ENCODE measurements at places on chromosomes 1 and 21.

GRCh38 chr1:157135646-157136045 lies 2.5 kb downstream of the ETV3 start:
- no peak for DNase-seq

GRCh38 chr1:240732390-240732789 lies 120.4 kb upstream of the GREM2 start:
- peak; percentile 29 for DNase-seq

DNA sequence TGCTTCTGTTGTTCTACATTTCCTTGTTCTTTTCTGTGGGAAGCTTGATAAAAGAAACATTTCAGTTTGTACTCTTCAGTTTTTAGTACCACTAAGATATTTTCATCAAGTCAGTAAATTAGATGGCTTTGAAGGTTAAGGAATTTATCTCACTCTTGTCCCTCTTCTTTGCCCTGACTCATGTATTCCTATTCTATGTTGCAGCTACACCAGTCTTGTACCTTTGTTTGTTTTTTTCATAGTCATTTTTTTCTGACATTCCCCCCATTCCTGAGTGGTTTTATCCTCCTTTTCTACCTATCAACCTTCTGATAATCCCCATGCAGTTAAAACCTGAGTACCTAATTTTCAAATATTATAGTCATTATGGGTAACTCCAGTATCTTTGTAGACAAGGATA lies 65.4 kb downstream of the MAST2 start:
- no peak for DNase-seq

GRCh38 chr1:220750131-220750515 lies 2.0 kb downstream of the MTARC2 start:
- DNase-seq = no peak

DNA sequence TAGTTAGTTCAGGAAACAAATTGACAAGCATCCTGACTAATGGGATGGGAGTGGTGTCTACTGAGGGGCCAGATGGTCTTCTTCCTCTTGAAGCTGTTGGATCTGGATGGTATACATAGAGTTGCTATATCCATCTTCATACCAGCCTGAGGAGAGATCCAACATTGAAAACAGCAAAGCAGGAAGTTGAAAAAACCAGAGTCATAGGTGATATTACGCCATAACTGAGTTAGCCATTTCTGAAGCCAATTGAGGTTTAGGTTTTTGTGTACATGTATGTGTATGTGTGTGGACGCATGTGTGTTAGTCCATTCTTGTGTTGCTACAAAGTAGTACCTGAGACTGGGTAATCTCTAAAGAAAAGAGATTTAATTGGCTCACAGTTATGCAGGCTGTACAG lies 2.3 kb upstream of the TSPAN2 start:
- DNase-seq = no peak

DNA sequence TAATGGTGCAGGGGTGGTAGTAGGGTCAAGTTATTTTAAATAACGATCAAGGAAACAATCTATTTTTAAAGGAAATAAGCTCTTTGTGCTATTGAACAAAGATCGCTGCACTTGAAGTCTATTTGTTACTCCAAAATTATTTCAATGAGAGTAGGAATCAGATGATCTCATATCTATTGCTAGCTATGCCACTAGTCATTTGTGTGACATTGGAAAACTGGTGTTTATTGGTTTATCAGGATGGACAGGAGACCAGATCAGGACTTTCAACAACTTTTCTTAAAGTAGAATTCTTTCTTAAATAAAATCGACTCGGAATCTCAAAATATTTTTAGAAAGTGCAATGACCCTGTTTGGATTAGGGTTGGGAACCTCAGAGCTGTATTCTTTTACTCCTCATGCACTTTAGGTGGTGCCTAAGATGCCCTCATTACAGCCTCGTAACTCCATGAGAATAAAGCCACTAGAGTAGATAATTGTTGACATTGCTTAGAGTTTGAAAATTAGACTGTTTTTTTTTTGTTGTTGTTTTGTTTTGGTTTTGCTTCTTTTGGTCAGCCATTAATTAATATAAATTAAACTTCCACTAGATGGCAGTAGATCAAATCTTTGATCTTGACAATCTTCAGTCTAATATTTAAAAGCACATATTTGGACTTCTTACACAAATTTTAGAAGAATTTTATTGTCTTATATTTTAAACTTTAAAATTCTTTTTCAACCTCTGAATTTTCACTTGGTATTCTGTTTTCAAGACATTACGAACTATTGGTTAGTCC lies 352.4 kb downstream of the USP25 start:
- DNase-seq = no peak

DNA sequence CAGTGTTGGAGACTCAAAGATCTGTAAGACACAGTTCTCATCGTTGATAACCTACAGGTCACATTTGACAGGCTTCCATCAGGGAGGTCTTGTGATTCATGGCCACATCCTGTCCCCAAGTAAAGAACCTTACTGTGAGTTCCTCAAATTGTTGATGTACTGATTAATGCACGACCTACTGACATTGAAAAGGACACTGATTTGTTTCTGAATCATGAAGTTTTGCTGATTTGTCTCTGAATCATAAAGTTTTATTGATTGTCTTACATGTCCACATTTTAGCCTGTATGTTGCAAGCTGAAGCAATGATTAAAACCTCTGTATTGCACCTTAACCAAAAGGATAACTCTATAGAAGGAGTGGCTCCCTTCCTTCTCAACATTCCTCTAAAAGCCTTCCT lies 476.3 kb upstream of the RUNX1 start:
- DNase-seq = no peak

GRCh38 chr1:6625584-6626149 lies 999 bp downstream of the THAP3 start:
- DNase-seq = no peak

- DNase-seq = no peak
Measured at GRCh38 chr1:2074944-2075740, 24.9 kb downstream of the PRKCZ start.

GRCh38 chr21:32329776-32330175 lies 31.1 kb downstream of the MRAP start:
- DNase-seq = no peak

DNA sequence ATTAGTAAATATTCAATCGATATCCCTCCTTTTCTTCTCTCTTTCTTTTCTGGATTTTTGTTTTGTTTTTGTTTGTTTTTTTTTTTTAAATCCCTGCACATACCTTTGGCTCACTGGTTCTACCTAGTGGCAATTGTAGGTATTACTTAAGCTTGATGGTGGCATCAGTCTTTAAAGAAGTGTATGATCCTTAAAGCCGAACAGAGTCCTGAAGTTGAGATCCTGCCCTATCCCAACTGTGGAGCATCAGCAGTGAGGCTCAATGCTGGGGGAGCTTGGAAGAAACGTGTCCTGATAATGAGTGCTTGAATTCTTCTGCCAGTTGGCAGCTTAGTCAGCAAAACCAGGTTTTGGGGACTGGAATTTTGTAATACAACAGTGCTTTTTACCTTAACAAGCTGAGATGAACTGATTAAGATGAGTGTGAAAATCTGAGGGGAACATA lies 60.8 kb downstream of the FASLG start:
- DNase-seq = no peak

DNA sequence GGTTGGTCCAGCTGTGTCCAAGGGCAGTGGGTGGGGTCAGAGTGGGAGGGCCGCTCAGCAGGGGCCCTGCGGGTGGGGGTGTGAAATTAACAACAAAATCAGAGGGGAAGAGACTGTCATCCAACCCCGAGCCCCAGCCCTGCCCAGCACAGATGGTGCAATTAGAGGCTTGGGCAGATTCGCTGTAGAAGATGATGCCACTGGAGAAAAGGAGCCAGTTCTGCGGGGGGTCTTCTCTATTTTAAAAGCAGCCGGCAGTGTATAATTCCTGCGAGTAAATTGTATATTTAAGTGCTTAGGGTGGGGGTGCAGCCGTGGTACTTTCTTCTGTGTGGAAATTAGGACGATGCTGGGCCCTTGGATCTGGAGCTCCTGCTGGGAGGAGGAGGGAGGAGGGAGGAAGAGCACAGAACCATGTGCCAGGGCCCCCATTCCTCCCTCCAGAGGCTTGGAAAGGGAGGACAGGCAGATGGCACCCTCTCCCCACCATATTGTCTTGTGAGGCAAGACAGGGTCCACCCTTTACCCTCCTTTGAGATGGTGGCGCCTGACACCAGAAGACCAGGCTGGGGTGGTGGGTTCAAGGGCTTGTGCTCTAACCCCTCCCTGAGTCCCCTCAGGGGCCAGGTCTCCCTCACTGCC lies 89.2 kb downstream of the ACTL8 start:
- no peak for DNase-seq

DNA sequence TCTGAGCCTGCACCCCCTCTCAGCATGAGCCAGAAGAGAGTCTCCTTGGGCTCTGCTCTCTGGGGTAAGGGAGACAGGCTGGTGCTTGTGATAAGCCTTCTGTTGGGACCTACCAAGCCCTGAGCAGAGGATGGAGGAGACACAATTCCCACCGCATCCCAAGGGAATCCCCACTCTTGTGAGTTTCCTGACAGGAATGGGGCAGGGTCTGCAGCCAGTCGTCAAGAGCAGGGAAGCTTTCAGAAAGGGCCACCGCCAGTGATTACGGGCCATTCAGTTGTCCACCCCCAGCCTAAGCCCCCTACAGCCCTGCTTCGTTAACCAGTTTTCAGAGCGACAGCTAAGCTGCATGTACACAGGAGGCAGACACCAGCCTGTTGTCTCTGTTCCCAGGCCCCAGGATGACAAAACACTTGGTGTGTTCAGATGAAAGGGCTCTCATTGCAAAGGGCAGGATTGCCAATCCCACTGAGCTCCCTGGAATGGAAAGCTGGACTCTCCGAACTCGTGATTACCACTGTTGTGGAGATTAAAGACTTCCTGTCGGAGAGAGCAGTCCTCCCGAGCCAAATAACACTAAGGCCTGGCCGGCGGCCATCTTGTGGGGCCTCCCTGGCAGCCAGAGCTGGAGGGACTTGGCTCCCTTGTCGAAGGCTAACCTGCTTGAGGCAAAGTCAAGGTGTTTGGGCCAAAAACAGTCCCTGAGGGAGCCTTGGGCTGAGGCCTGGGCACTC lies 37.4 kb upstream of the SLC30A1 start:
- DNase-seq = no peak

DNA sequence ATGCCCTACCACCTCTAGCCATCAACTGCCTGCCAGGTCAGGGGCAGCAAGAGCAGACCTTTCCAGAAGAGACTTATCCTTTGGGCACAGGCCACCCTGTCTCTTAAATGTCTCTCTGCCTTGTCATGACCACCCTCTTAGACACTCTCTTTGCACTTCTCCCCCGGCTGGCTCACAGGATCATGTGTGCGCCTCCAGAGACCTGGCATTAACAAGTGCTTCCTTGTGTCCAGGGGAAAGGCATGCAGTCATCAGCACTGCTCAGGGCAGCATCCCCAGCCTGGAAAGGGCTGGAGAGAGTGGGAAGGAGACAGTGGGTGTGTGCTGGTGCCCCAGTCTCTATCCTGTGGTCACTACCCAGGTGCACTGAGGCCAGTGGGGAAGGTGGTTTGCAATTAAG lies 85.2 kb upstream of the TLR5 start:
- no peak for DNase-seq

GRCh38 chr1:229666585-229666984 lies 40.5 kb downstream of the URB2 start:
- no peak for DNase-seq

DNA sequence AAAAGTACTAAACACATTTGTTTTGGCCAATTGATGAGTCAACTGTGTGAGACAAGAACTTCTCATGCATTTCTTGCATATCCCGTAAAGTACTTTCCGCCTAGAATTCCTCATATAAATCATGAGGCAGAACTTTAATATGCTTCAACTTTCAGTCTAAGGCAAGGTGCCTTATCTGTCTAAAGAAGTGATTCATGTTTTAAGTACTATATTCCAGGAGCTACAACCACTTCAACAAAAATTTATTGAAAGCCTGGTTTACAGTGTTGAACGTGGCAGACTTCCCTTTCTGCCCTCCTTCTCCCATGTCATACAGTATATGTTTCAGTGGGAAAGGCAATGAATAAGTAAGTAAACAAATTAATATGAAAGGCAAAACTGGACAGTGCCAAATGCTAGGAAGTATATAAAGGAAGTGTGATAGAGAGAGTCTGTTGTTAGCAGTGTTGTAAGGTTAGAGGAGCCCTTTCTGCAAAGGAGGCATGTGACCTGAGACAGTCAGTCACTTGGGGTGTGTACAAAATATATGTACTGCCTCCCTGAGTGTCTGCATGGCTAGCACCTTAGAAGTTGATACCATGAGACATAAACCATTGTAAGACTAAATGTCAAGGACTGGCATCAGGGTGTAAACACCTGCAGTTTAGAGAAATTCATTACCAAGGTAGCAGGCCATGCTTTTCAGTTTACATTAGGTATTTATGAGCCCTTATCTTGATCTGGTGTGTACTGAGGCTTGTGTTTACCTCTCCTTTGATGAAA lies 362.2 kb downstream of the SRGAP2C start:
- DNase-seq = no peak

- no peak for DNase-seq
Measured at GRCh38 chr1:39331647-39332046, 127.2 kb downstream of the MACF1 start.

GRCh38 chr1:167262836-167263235 lies 42.1 kb downstream of the POU2F1 start:
- DNase-seq = no peak

DNA sequence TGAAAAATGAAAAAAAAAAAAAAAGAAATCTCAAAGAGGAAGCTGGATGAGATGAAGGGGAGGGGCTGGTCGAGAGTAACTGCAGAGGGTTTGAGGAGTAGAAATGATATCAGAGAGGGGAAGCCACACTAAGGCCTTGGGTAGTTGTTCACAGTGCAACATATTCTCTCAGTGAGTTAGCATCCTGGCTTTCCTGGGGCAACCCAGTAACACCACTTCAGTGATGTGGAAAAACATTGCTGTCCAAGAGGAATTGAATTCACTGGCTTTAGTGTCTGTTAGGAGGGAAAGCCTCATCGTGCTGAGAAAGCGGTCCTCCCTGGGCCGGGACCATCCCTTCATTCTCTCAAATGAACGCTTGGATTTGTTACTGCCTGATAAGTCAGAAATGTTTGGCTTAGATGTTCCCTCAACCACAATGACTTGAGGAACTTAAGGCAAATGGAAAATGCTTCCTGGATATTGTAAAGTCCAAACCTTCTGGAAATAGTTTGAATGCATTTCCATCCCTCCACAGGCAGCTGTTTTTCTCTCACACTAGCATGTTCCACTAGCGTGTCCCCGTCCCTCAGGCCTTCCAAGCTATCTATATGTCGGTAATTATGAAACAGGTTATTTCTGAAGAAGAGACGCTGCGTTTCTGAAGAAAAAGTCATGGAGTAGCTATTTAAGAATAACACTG lies 12.2 kb downstream of the TGFB2 start:
- no peak for DNase-seq

All from NCI-H1417 treated with DMSO at 0.1 percent for 48 hours (cell line).